ENCODE measurements at places on chromosomes 1 and 21.

DNA sequence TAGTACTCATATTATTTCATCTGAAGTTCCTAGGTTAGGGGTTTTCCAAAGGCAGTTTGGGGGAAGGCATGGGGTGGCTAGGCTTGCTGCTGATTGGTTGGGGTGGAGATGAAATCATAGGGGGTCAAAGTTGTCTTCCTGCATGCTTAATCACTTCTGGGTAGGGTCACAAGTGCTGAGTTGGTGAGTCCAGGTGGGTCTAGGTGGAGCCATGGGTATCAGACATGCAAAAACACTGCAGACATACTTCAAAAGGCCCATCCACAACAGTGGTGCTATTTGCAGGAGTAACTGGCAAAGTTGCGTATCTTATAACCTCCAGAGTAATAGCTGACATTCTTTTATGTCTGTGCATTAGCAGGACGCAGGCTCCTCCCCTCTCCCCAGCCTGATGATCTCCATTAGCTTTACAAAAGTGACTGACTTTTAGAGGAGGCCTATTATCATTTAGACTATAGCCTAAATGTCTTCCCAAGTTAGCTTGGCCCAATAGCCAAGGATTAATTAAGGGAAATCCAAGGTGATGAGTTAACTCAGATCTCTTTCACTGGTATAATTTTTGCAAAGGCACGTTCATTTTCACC is 374.4 kb upstream of the PRMT6 start:
- no peak for DNase-seq

DNA sequence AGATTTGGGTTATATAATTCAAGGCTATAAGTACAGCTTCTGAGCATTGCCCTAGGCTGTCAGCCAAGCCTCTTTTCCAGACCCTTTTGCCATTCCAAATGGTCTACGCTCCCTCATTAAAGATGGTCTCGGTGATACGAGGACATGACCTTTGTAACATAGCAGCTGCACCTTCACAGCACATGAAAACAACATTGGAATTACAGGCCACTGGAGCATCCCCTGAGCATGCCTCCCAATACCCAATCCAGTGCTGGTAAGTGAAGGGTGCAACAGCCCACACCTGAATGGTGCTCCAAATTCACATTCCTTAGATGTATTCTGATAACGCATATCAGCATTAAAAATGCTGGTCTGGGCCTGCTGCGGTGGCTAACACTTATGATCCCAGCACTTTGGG is 20.1 kb upstream of the PTPRF start:
- no peak for DNase-seq

GRCh38 chr1:38242506-38242905 is 195.9 kb upstream of the POU3F1 start:
- no peak for DNase-seq

- no peak for DNase-seq
Observed at GRCh38 chr21:16420031-16420724, 690.4 kb downstream of the USP25 start.

GRCh38 chr1:109306832-109307273 is at the start of gene MYBPHL:
TSS of gene MYBPHL (minus strand) at chr1:109307011. CDS start at chr1:109306991, 20 bp downstream.
- no peak for DNase-seq

GRCh38 chr1:114524944-114525343 is 13.9 kb upstream of the TRIM33 start:
- DNase-seq: no peak

GRCh38 chr1:22383526-22384294 is 67.9 kb upstream of the ZBTB40 start:
- no peak for DNase-seq

GRCh38 chr1:174916846-174917245 is 82.9 kb upstream of the CACYBP start:
- no peak for DNase-seq

GRCh38 chr1:206002871-206003801 is at the start of gene RAB7B:
TSS of gene RAB7B (minus strand) at chr1:206003395. CDS start at chr1:205994135, 9,260 bp downstream.
- DNase-seq: no peak

- no peak for DNase-seq
Observed at GRCh38 chr1:159918352-159919200, 6.7 kb downstream of the TAGLN2 start.

DNA sequence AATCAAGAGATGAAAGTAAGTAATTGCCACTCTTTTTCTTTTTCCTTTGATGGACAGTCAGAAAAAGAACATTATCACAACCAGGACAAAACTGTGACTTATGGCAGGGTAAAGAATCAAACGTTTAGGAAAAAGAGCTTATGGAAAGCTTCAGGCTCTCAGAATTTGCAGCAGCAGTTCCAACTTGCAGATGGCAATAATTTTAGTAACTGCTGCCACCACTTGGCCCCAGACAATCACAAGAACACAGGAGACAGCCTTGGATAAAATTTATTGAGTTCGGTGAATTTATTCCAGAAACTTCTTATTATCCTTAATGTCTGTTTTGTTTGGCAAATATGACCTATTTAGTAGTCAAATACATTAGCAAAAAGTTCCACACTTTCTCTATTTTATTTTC is 804.4 kb downstream of the BRINP3 start:
- DNase-seq: no peak

DNA sequence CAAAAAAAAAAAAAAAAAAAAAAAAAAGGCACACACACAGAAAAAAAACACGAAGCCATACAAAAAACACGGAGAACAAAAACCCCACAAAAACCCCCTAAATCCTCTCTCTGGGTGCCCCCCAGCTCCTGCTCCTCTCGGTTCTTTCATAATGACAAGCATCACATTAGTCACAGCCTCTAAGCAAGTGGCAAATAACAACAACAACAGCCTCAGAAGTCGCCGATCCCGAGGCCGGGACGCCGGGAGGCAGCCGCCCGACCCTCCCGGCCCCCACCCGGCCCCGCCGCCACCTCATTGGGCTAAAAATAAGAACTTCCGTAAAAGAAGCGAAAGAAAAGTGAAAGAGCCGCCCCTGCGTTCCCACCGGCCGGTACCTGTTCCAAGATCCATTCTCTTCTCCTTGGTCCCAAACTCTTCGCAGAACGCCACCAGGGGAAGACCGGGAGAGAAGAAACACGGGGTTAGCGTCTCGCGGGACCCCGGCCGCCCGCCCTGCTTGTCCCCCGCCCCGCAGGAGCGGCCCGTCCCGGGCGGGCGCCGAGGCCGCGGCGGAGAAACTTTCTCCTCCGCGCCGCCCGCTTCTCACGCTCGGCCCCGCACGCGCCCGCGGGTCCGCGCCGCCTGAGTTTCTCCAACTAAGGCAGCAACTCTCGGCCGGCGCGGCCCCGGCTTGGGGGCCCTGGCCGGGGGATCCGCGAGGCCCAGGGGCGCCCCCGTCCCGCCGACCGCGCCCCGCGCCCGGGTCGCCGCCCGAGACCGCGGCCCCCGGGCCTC is 102.8 kb downstream of the CASZ1 start:
- no peak for DNase-seq

DNA sequence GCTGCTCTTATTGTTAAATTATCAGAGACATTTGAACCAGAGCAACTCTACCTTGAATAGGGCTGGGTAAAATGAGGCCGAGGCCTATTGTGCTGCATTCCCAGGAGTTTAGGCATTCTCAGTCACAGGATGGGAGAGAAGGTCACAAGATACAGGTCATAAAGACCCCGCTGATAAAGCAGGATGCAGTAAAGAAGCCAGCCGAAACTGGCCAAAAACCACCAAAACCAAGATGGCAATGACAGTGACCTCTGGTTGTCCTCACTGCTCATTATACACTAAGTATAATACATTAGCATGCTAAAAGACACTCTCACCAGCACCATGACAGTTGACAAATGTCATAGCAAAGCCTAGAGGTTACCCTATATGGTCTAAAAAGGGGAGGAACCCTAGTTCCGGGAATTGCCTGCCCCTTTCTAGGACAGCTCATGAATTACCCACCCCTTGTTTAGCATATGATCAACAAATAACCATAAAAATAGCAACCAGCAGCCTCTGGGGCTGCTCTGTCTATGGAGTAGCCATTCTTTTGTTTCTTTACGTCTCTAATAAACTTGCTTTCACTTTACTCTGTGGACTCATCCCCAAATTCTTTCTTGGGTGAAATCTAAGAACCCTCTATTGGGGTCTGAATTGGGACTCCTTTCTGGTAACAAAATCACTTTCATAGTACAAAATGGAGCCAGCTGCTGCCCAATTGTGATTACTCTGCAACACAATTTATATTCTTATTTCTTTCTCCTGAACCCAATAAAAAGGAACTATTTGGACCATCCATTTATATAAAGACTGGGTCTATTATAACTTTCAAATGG is 179.6 kb downstream of the TGFBR3 start:
- no peak for DNase-seq

DNA sequence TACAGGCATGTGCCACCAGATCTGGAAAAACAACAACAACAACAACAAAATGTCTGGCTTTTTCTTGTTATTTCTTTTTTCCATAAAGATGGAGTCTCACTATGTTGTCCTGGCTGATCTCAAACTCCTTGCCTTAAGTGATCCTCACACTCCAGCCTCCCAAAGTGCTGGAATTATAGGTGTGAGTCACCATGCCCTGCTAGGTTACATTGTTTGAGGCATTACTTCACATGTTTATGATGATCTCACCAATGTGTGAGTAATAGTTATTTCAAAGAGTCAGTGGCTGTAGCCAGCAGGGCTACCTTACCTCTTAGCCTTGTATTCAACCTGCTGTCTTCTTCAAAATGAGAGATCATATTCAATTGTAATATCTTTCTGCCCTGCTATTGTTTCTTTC is 445.7 kb downstream of the AMY1C start:
- DNase-seq: no peak

GRCh38 chr1:56526571-56527174 is 52.7 kb downstream of the PLPP3 start:
- DNase-seq: no peak
